ENCODE measurements at places on chromosomes 6 and 20.

DNA sequence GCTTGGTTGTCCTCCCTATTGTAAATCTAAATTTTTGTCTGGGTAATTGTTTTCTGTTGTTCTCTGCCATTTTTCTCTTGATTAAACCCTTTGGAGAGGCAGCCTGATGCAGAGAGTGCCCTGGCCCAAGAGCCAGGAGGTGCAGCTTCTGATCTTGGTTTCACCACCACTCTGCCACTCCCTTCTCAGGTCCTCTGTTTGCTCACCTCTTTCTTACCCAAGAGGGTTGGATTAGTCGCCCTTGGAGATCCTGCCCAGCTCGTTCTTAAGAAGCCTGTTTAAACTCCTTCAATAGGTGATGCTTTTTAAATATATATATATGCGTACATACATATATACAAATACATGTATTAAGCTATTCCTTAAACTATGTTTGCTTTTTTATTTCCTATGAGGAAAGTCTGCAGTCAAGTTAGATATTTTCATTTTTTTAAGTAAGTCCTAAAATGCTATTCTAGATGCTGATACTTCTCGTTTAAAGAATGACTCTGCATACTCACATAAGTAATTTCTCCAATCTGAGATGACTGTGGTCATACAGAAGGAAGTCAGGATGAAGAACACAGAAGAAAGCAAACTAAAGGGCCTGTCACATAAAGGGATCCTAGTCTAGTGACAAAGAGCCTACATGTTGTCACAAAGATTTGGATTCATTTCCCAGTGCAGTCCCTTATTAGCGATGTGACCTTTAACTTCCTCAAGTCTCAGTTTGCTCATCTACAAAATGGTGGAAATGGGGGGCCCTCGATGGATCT, 19.9 kb downstream of the TPD52L1 start:
- DNase-seq, result no peak

DNA sequence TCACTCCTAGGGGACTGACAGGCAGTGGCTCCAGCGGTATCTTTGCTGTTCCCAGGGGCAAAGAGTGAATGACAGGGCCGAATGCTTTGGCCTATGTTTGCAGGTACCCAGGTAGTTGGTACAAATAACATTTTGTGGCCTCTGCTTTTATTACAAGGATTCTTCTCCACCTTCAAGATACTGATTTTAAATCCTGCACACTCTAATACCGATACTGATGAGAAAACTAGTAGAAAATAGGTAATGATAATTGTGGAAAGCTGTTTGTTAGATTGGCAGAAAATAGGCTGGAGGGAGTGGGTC, 772 bp downstream of the HINT3 start:
- DNase-seq, result no peak

GRCh38 chr6:149457316-149457884, 27.4 kb downstream of the ZC3H12D start:
- no peak for DNase-seq

- DNase-seq, result no peak
These were observed 58.2 kb upstream of the RNGTT start for GRCh38 chr6:89021629-89022028.

- DNase-seq, result no peak
These were observed 22.5 kb downstream of the GATA5 start for GRCh38 chr20:62453186-62453808.

- peak; percentile 6 for DNase-seq
These were observed 101.1 kb upstream of the IFNGR1 start for GRCh38 chr6:137320271-137320670.

DNA sequence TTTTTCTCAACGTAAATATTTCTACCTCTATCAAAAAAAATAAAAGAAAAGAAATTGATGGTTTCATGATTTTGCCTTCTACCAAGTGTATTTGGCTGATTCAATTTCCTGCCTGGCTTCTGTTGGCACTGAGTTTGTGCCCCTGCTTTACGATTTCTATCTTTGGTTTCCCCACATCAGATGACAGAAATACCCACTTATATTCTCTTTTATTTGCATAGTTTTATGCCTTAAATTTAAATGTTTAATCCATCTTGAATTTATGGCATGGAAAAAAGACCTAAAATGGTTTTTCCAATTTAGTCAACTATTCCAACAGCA, 34.3 kb downstream of the RNF24 start:
- no peak for DNase-seq

- DNase-seq, result no peak
These were observed 165.0 kb downstream of the MOXD1 start for GRCh38 chr6:132236281-132236680.

DNA sequence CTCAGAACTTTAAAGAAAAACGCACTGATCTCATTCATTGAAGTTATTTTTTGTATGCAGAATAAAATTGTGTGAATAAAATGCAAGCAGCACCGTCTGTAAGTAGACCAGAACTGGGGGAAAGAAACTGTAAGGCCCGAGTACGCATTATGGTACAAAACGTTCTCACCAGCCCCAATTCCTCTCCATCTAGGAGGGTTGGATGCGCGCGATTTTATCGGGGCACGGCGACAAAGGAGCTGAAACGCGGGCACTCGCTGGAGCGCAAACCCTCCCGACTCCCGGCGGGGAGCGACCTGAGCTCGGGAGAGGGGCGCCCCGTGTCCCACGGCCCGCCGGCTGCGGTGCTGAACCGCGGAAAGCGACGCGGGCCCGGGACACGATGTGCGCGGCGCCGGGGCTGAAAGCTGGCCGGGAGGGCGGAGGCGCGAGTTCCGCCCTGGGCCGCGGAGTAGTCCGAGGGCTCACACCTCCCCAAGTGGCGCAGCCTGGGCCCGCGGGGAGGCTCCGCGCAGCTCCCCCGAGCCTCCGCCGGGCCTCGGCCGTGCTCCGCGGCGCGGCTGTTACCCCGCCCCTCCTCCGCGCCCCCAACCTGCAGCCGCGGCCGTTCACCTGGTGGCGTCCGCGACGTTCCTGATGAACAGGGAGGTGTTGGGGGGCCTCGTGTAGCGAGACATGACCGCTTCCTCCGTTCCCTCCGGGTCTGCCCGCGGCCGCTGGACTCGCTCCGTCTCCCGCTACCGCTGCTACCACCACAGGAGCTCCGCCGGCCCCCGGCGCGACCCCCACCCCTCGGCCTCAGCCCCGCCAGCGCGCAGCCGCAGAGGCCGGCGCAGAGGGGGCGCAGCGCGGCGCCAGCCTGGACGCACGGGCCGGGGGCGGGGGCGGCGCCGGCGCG, at the start of gene SRSF12:
SRSF12 (minus strand) TSS at position 861 of the 898 bp plus-strand sequence; CDS start at position 677, 184 bp downstream.
- peak; percentile 68 for DNase-seq

DNA sequence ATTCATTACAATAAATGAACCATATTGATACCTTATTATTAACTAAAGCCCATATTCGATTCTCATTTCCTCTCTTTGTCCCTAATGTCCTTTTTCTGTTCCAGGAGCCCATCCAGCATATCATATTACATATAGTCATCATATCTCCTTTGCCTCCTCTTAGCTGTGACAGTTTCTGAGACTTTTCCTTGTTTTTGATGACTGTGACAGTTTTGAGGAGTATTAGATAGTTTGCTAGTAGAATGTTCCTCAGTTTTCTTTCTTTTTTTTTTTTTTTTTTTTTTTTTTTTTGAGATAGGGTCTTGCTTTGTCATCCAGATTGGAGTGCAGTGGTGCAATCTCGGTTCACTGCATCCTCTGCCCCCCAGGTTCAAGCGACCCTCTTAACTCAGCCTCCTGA, 61.6 kb downstream of the TIAM2 start:
- DNase-seq, result no peak

DNA sequence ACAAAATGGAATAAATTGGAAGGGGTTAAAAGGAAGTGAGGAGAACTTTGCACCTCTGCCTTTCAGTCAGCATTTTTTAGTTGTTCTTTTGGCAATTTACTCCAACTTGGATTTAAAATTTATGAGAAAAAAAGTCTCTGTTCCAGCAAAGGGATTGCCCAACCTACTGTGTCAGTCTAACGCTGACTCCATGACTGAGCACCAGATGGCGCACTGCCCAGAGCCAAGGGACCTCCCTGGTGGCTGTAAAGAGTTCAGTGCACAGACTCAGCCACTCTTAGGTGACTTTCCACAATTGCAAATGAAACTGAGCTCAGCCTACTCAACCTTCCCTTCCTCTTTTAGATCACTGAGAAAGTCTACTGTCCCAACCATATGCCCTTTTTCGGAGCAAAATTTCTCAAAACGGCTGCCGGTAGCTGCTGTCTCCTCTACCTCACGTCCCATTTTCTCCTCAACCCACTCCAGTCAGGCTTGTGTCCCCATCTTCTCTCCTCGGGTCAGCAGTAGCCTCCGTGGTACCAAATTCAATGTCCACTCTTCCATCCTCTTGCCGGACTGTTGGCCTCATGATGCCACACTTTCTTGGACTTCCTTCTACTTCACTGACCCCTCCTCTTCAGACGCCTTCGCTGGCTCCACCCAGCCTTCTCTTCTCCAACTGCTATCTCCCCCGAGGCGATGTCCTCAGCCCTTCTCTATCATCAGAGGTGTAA, 38.7 kb downstream of the GSTA2 start:
- peak; percentile 82 for DNase-seq

- DNase-seq, result no peak
These were observed 119.3 kb downstream of the PDE10A start for GRCh38 chr6:165543781-165544180.

GRCh38 chr6:151869787-151870186, 62.3 kb downstream of the ESR1 start:
- DNase-seq, result no peak

- no peak for DNase-seq
These were observed 51.9 kb downstream of the PYGB start for GRCh38 chr20:25299806-25300205.

- peak; percentile 52 for DNase-seq
These were observed 38.2 kb downstream of the KIAA1755 start for GRCh38 chr20:38222231-38222922.

- no peak for DNase-seq
These were observed 17.2 kb upstream of the SH3BGRL2 start for GRCh38 chr6:79613912-79614311.

DNA sequence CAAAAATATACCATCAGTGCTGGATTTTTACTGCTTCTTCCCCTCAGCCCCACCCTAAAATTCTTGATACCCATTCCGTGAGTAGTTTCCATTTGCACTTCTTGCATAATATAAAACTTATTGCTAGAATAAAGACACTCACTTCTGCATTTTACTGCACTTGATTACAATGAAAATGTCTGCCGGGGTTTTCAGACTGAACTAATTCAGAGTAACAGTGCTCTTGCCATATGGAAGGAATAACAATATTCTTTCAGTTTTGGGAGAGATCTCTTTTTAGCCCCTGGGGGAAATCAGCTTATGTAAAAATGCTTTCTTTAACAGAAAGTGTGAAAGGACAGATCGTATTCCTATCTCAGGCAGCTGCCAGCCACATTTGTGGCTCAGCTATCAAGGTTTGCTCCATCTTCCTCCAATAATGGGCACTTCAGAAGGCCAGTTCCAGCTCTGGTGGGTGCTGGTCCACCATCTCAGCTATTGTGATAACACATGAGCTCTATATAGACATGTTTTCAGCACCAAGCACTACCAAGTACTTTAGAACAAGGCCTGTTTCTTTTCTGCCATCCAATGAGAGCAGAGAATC, 8.9 kb downstream of the SMLR1 start:
- no peak for DNase-seq

DNA sequence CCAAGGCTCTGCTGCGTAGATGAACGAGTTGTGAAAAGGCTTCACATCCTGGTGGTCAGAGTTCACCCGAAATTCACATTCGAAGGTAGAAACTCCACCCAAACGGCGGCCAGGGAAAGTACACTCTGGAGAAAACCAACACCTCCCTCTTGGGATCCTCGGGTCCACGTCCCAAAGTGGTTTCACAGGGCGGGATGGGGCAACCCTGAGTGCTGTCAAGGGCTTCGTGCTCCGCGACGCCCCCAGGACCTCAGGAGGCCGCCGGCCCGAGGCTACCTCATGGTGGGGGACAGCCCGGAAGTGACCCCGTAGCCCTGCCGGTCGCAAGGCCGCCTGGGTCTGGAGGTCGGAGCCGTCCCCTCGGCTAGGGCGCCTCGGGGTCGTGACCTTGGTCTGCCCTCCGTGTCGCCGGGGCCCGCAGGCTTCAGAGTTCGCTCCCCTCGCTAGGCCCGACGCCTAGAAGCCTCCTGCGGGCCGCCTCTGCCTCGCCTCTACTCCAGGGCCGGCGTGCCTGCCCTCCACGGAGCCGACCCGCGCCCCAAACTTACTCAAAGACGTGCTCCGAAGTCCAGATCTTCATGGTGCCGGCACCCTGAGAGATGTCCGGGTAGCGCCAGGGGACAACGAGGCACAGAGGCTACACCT, at the start of gene PRELID3B:
PRELID3B (minus strand) TSS at position 636 of the 645 bp plus-strand sequence; CDS start at position 580, 56 bp downstream.
- peak; percentile 49 for DNase-seq

DNA sequence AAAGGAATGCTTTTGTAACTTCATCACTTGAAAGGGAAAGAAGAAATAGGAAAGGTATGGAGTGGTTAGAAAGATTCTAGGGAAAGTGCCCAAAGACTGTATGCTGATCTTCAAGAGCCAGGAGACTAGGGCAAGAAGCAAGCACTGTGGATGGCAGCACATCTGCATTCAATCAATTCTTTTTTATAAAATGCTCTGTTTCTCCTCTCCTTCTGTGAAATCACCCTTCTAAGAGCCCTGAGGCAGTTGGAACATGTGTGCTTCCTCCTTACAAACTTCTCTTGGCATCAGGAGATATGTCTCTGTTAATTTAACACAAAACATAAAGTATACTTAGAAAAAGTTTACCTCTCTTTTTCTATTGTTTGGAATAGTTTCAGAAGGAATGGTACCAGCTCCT, 1162.2 kb upstream of the GJE1 start:
- no peak for DNase-seq

- DNase-seq, result no peak
These were observed 68.0 kb downstream of the CYP39A1 start for GRCh38 chr6:46584586-46584985.

DNA sequence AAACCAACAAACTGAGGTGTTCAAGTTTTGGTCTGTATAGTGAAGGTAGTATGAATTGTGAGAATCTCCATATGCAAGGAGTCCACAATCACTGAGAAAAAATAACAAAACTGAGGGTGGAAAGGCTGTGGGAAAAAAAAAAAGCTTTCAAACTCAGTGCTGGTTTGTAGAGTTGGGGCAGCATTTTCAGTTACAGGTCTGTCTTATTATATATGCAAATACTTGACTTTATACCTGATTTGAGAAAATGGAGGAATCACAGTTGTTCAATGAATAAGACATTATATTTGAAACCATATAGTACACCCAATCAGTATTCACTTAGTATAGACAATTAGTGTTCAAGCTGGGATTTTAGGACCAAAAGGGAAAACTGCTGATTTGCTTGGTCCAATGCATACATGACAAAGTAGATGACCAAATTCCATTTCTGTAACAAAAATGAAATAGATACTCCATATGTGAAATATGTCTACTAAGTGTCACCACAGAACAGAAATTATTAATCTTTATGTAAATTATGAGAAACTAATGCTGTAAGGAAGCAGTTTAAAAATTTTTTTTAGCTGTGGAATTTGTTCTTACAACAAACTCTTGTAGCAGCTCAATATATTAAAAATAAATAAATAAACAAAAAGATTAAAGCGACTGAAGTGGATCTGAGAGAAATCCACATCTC, 187.7 kb downstream of the ASCC3 start:
- DNase-seq, result no peak

- peak; percentile 85 for DNase-seq
These were observed 135.4 kb upstream of the RALGAPA2 start for GRCh38 chr20:20847814-20848213.

- no peak for DNase-seq
These were observed 90.1 kb upstream of the PAK5 start for GRCh38 chr20:9928955-9929354.

All from NCI-H146 (cell line).